Placental pericyte (primary cell): ENCODE measurements at places on chromosomes 7 and 10. TPM values are rescaled to one million over a fixed set of nuclear protein-coding genes. Genes with fewer than 3 reads are reported as not detected.

The SPDYE16 gene
- not detected in 2 replicates for total RNA-seq

The FAM200A gene
- total RNA-seq, result 3.9 and 5.7 TPM in 2 replicates

The SLC26A3 gene
- not detected in 2 replicates for total RNA-seq

The BHLHA15 gene
- 1.7 and 16.2 TPM in 2 replicates for total RNA-seq

The TCTN3 gene
- 26.0 and 45.8 TPM in 2 replicates for total RNA-seq

The UBTD1 gene
- 41.6 and 54.0 TPM in 2 replicates for total RNA-seq

The ANKRD7 gene
- 0.22 and 1.3 TPM in 2 replicates for total RNA-seq

The ZNF488 gene
- total RNA-seq, result under 0.01 TPM in 1 of 2 replicates, not detected in the other

The NPC1L1 gene
- total RNA-seq, result under 0.01 TPM in 1 of 2 replicates, not detected in the other

The ANKMY2 gene
- total RNA-seq, result 23.0 and 23.6 TPM in 2 replicates

The LIPF gene
- not detected in 2 replicates for total RNA-seq

The MYH16 gene
- total RNA-seq, result 0.43 TPM in 1 of 2 replicates, not detected in the other

The DPP6 gene
- total RNA-seq, result under 0.01 TPM in 1 of 2 replicates, not detected in the other

The CYP2C8 gene
- total RNA-seq, result not detected in 2 replicates

The TUBAL3 gene
- not detected in 2 replicates for total RNA-seq

The ENKUR gene
- total RNA-seq, result not detected in 2 replicates

The HOXA1 gene
- total RNA-seq, result 0.14 TPM in 1 of 2 replicates, not detected in the other

The LAMB1 gene
- total RNA-seq, result 373 and 409 TPM in 2 replicates

The LIPJ gene
- not detected in 2 replicates for total RNA-seq

The CCL26 gene
- 0.88 TPM in 1 of 2 replicates, not detected in the other for total RNA-seq

The KCND2 gene
- 2.4 and 9.6 TPM in 2 replicates for total RNA-seq

The PRRT4 gene
- not detected in 2 replicates for total RNA-seq

The C10orf67 gene
- 0.22 and 0.29 TPM in 2 replicates for total RNA-seq

The CALHM1 gene
- not detected in 2 replicates for total RNA-seq

The TACC2 gene
- 6.8 and 24.5 TPM in 2 replicates for total RNA-seq

The RNF148 gene
- total RNA-seq, result 0.72 and 1.5 TPM in 2 replicates

The RAMP3 gene
- total RNA-seq, result not detected in 2 replicates

The TNS3 gene
- total RNA-seq, result 107 and 172 TPM in 2 replicates

The PHKG1 gene
- total RNA-seq, result 0.86 and 0.88 TPM in 2 replicates

The KBTBD2 gene
- total RNA-seq, result 37.9 and 52.1 TPM in 2 replicates

The NUTM2A gene
- 0.66 and 0.86 TPM in 2 replicates for total RNA-seq

The ADAM8 gene
- total RNA-seq, result 2.6 and 18.3 TPM in 2 replicates

The PROSER2 gene
- total RNA-seq, result 7.4 and 7.7 TPM in 2 replicates

The ETV1 gene
- 19.3 and 52.7 TPM in 2 replicates for total RNA-seq

The NUDT13 gene
- 1.1 and 2.0 TPM in 2 replicates for total RNA-seq

The PRLHR gene
- not detected in 2 replicates for total RNA-seq

The KAZALD1 gene
- total RNA-seq, result 7.9 and 12.2 TPM in 2 replicates

The MARCHF5 gene
- total RNA-seq, result 9.6 and 10.6 TPM in 2 replicates

The CNTNAP2 gene
- not detected in 2 replicates for total RNA-seq

The FAM25A gene
- total RNA-seq, result not detected in 2 replicates
